ENCODE measurements at places on chromosomes 13 and 19.

DNA sequence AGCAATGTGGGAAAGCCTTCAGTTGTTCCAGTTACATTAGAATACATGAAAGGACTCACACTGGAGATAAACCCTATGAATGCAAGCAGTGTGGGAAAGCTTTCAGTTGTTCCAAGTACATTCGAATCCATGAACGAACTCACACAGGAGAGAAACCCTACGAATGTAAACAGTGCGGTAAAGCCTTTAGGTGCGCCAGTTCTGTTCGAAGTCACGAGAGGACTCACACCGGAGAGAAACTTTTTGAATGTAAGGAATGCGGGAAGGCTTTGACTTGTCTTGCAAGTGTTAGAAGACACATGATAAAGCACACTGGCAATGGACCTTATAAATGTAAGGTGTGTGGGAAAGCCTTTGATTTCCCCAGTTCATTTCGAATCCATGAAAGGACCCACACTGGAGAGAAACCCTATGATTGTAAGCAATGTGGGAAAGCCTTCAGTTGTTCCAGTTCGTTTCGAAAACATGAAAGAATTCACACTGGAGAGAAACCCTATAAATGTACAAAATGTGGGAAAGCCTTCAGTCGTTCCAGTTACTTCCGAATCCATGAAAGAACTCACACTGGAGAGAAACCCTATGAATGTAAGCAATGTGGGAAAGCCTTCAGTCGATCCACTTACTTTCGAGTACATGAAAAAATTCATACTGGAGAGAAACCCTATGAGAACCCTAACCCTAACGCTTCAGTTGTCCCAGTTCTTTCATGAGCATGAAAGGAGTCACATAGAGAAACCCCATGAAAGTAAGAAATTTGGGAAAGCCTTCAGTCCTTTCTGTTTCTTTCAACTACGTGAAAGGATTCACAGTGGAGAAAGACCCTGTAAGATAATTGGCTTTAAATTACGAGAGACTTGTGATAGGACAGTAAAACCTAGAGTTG is 20.1 kb downstream of the ZNF627 start:
- DNase-seq = no peak

DNA sequence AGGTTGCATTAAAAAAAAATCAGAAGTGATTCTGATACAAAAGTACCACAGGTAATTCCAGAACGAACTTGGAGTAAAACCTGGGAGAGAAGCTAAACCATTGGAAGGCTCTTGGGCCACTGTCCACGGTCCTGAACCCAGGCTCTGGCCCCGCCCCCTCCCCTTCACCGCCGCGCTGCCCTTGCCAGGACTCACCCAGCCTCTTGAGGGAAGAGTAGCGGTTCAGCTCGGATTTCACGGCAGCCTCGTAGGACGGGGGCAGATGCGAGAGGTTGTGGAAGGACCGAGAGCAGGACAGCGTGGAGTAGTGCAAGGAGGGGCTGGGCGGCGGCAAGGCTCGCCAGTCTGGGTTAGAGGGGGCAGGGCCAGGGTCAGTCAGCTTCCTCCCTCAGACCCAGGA is 5.7 kb downstream of the SHISA7 start:
- peak; percentile 30 for DNase-seq

- no peak for DNase-seq
These were observed 5.5 kb downstream of the RASA3 start for GRCh38 chr13:114126789-114127472.

DNA sequence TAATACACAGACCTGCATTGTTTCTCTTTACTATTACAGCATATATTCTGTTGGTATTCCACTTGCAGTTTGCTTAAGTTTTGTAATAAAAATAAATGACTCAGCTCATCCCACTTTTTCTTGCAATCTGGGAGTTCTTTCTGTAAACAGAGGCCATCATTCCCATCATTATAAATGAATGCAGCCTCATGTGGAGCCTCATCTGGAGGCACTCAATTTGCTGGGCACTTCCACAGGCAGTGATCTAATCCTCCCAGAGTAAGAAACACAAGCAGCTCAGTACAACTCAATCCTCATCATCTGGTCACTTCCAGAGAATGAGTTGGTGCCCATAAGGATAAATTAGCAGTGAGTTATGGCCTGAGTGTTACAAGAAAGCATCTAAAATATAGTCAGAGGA is 2801.9 kb downstream of the PCDH9 start:
- DNase-seq = no peak

- no peak for DNase-seq
These were observed 37.0 kb downstream of the CERS4 start for GRCh38 chr19:8245869-8246835.

Data from hematopoietic multipotent progenitor cell treated with erythropoietin and hydrocortisone succinate and interleukin-3 and kit ligand, for 15 days (in vitro differentiated cells).